Germinal center (tissue), 1 donor: ENCODE measurements at places on chromosomes 7 and 10.
A peak's percentile ranks its signal among the peaks of the same experiment; 100 is the strongest.

GRCh38 chr10:85105614-85106255 is 777.3 kb downstream of the CCSER2 start:
- no peak for DNase-seq

DNA sequence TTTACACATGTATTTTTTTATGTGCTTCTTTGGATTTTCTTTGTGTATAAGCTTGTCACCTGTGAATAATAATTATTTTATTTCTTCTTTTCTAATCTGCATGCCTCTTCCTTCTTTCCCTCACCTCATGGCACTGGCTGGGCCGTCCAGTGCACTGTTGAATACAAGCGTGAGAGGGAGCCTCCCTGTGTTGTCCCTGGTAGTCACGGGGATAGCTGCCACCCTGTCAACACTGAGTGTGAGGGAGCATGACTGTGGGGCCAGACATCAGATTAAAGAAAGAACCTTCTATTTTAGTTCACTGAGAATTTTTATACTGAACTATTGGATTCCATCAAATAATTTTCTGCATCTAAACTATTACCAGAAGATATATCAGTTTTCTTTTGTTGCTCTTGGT is 187.9 kb downstream of the CDC14C start:
- DNase-seq = no peak

DNA sequence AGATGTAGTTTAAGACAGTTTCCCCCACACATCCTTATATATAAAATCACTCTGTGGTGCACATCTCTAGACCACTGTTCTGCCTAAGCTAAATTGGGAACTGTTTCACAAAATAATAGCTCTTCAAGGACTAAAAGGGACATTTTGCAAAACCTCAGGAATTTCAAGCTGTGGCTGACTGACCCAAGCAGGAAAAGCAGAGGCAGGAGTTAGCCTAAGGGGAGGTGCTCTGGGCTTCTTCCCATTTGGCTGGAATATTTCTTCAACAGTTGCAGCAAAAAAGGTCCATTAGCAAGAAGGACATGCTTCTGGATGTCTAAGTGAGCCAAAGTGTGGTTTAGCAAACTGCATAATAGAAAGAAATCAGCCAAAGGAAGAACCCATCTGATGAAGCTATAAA is 551.2 kb upstream of the ANKRD30A start:
- no peak for DNase-seq

- DNase-seq = no peak
These were observed 140.9 kb downstream of the GALNT17 start for GRCh38 chr7:71272509-71273490.

GRCh38 chr7:117092785-117093184 is 139.5 kb downstream of the ST7 start:
- no peak for DNase-seq

GRCh38 chr7:117669818-117670217 is 190.0 kb downstream of the CFTR start:
- DNase-seq = no peak

DNA sequence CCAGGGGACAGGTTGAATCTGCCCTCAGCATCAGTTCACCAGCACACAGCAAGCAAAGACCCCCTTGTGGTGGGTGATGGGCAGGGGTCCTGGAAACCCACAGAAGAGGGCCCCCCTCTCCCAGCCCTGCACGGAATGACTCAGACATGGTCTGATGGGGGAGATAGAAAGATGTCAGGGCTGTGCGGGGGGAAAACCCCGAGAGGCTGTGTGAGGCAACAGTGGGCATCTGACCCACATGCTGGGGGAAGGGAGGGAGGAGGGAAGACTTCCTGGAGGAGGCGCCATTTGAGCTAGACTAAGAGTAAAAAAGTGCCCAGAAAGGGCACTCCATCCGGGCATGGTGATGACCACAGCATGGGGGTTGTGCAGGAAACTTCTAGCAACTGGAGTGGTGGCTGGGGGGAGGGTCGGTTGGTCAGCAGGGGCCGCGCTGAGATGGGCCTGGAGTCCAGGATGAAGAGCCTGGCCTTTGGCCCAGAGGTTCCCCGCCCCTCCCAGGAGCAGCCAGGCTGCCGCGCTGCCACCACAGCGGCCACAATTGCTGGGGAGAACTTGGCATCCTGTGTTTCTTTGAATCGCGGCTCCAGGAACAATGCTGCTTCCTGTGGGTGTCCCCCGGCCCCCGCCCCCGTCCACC is 2.5 kb downstream of the LFNG start:
- no peak for DNase-seq

- DNase-seq = no peak
These were observed 21.5 kb downstream of the CH25H start for GRCh38 chr10:89185658-89186057.

GRCh38 chr7:133853706-133854276 is 273.3 kb upstream of the LRGUK start:
- peak; percentile 44 for DNase-seq

DNA sequence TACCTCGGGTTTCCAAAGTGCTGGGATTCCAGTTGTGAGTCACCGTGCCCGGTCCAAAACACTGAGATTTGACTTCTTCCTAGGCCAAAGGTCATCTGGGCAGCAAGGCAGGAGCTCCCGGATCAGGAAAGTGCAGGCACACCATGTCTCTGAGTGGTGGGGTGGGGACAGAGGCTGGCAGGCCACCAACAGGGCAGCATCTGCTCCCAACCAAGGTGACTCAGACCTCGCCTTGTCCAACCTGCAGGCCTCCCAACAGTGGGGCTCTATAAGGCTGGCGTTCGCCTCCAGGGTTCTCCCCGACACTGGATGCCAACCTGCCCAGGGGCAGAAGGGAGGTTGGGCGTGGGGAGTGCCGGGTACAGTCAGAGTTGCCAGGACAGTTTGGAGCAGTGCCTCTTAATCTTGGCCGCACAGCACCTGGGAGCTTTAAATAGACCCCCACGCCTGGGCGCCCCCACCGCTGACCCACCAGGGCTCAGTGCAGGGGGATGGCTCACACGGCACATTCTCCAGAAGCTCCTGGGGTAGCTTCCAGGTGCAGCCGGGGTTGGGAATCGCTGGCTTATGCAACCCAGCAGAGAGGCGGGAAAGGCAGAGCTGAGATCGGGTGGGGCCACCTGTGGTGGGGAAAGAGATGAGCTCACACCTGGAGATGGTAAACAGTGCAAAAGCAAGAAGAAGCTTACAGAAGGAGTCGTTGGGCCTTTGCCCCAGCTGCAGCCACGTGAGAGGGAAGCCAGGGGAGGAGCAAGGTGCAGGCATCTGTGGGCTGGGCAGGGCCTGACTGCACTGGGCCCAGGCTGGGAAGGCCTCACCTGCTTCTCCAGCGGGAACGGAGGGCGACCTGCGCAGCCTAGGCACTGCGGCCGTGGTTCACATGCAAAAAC is 10.9 kb downstream of the CALML5 start:
- DNase-seq = no peak

DNA sequence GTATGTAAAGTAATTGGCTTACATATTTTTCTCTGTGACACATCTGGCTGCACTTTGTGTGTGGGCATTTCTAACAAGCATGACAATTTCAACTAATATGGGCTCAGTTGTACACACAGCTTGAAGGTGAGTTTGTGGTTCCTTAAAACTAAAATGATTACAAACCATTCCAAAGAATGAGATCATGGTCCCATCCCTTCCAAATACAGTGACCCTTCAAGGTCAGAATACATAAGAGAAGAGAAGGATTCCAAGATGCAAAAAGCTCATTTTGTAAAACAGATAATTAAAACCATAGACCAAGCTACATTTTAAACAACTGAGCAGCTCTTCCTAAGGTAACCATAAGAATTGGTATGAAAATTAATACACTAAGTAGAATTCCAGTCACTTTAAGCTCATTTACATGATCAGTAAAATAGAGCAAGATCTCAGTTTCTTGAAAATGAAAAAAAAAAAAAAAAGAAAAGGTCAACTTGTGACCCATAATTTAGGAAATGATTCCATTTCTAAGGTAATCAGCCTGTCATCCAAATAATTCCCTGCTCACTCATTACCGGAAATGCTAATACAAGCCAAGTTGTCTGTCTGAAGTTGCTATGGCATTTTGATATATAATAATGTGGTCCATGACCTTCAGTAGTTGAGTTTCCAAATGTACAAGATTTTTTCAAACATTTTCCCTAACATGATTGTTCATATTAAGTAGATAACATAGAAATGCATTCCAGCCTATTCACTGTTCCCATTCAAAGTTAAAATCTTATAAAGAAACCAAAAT is 688.5 kb downstream of the PARD3 start:
- DNase-seq = no peak

- DNase-seq = no peak
These were observed 65.7 kb upstream of the NOBOX start for GRCh38 chr7:144468990-144469732.

- DNase-seq = no peak
These were observed 39.2 kb upstream of the OTUD1 start for GRCh38 chr10:23399701-23400144.

DNA sequence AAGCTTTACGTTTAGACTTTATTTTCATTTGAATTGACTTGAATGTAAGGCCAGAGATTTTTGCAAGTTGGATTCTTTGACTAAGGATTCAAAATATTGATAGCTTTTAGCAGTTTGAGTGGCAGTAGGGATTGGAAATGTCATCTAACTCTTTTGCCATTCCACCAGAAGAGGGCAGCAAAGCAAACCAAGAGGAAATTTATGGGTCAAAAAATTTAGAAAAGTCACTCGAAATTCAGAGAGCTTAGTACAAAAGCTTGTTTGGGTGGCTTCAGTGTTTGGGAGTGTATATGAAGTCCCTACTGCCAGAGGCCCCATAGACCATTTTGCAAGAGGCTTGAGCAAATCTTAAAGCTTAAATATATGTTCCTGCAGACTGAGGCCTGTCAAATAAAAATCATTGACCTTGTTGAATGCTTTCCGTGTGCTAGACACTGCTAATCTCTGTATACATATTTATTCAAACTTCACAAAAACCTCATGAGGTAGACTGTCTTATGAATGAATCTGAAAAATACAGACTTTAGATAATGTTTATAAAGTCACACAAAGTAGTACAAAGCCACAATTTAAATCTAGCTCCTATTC is 44.6 kb upstream of the RSBN1L start:
- peak; percentile 54 for DNase-seq

GRCh38 chr7:104137511-104137910 is 70.3 kb downstream of the ORC5 start:
- no peak for DNase-seq

GRCh38 chr10:20302033-20302432 is 485.8 kb downstream of the PLXDC2 start:
- no peak for DNase-seq
